ENCODE measurements at places on chromosomes 2 and 18. TPM values are rescaled to one million over a fixed set of nuclear protein-coding genes. Genes with fewer than 3 reads are reported as not detected.

CEBPZOS gene
- polyA plus RNA-seq: 34.3 TPM

BMP10 gene
- not detected for polyA plus RNA-seq

IHH gene
- not detected for polyA plus RNA-seq

STK17B gene
- 4.7 TPM for polyA plus RNA-seq

Data from hindlimb muscle (tissue), 1 donor.